ENCODE measurements at places on chromosomes 12 and 14.

- DNase-seq = peak; percentile 7
Measured at GRCh38 chr14:63770187-63770807, 42.4 kb upstream of the SGPP1 start.

- DNase-seq = no peak
Measured at GRCh38 chr12:132584429-132584828, 26.0 kb downstream of the LRCOL1 start.

GRCh38 chr14:91388551-91388975 is 29.1 kb downstream of the CCDC88C start:
- DNase-seq = no peak

DNA sequence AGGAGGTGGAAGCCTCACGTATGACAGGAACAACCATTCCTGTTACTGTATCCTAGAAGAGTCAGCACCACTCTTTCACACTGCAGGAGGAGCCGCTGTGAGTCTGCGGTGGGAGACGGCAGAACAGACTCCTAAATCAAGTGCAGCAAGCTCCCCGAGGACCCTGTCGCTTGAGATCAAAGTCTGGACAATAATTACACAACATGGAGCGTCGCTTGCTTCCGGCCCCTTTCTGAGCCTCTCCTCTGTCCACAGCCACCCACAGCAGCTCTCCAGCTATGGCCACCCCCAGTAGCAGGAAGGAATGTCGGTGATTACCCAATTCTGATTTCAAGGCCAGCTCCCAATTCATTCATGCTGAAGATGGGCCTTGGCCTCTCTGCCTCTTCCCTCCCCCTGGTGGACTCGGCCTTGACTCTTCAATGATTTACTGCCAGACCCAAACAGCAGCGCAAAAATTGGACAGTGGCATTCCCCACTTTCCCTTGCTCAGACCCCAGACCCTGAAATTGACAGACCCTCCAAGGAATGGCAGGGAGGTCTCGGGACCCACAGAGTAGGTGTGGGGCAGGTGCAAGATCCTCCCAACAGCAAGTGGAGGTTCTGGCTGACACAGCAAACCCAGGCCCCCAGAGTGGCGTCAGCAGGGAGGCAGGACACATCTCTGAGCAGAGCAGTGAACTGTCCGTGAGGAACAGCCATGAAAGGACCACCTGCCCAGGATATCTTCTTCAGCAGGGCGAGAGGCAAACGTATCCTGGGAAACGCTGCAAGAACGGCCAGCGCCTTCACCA is 272.7 kb upstream of the DIO3 start:
- no peak for DNase-seq

- no peak for DNase-seq
Measured at GRCh38 chr12:111424189-111424792, 18.6 kb downstream of the SH2B3 start.

DNA sequence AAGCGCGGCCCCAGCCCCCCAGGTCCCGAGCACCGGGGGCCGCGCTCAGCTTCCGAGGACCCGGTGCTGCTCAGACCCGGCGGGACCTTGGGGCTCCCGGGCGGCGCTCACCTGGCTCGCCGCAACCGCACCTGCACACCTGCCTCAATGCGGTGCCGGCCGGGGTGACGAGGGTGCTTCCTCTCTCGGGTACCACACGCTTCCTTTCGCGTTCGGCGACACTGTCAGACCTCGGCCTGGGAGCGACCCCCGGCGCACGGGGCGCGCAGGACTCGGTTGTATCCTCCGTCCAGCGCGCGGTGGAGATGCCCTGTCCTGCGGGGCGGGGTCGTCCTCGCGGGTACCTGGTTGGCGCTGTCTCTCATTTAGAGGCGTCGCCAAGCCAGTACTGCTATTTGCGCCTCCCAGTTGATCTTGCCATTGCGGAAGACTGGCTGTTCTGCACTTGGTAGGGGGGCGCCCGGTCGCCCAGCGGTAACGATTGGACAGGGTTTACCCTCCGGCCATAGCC is 718 bp downstream of the PACS2 start:
- DNase-seq = no peak

- no peak for DNase-seq
Measured at GRCh38 chr14:37369425-37369824, 171.7 kb downstream of the MIPOL1 start.

DNA sequence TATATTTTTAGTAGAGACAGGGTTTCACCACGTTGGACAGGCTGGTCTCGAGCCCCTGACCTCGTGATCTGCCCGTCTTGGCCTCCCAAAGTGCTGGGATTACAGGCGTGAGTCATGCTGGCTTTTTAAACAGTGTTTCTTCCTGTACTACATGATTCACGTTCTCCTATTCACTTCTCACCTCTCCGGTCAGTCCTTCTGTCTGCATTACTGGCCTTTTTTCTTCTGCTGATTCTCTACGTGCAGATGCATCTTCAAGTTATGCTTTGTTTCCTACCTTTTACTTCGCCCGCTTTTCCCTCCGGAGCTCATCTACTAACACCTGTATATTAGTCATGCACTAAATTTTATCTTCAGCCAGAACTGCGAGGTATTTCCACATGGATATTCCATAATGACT is 296.2 kb upstream of the FLRT2 start:
- DNase-seq = no peak

- DNase-seq = no peak
Measured at GRCh38 chr12:131176926-131177325, 223.2 kb downstream of the ADGRD1 start.

DNA sequence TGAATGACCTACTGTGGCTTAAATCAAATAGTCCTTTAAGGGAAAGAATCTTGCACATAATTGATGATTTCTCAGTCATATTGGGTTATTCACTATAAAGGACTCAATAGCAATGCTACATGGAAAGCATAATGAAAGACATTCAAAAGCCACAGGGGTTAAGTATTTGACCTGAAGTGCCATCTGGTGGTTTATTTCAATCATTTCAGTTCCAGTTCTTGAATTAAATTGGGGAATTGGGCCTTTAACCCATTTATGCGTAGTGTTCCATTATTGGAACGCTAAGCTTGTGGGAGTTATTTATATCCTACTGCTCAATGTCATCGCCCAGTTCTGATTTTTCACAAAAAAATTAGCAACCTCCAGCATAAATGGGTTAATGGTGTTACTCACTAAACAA is 41.3 kb upstream of the C12orf71 start:
- no peak for DNase-seq

DNA sequence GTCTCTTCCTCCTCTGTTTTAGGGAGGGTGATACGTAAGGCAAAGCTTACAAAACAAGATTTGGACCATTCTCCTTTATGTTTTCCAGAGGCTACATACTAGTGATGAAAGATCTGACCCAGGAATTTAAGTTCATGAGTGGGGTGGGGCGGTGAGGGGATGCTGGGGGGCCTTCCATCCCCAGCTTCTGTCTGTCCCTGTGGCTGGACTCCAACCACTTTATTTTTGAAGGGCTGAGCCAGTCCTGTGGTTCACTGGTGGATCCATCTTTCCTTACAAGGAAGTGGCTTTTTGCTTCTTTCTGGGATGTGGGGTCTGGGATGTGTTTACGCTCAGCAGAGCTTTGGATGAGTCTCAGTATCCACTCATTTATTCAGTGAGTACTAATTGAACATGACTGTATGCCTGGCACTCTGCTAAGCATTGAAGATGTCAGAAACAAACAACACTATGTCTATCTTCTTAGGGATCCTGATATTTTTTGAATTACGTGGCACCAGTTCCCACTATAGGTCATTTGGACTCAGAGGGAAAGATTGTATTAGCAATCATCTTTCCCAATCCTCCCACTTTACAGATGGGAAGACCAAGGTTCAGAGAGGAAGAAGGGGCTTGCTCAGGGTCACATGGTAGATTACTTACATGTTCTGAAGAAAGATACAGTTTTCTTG is 291.8 kb upstream of the TBX3 start:
- no peak for DNase-seq

DNA sequence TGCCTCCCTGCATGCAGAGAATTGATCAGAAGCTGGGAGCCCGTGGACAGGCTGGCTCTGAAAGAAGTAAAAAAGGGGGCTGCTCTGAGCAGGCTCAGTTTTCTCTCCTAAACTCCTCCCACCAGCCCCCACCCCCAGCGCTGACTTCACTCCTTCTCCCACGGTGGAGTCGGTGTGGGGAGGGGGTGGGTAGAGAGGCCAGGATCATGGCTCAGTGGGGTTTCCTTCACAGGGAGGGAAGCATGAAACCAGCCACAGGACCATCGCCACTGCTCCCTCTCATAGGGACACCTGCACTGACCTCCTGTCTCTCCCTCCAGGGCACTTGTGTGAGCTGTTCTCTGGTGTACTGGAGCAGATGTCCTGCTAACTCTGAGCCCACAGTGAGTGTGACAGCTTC is 78.9 kb downstream of the STAB2 start:
- no peak for DNase-seq

Data from stimulated activated CD4-positive, alpha-beta T cell treated with anti-CD3 and anti-CD28 coated beads, Interleukin-1b, Interleukin-23, amount 100 ng/mL, for 24 hours (primary cell).